B cell (primary cell): ENCODE measurements at places on chromosomes 6 and 20. TPM values are rescaled to one million over a fixed set of nuclear protein-coding genes. Genes with fewer than 3 reads are reported as not detected.
A peak's percentile ranks its signal among the peaks of the same experiment; 100 is the strongest.

The NOP56 gene
- 229 and 247 TPM in 2 replicates for total RNA-seq

The OTOR gene
- total RNA-seq: not detected in 2 replicates

The PRND gene
- not detected in 2 replicates for total RNA-seq

The METTL24 gene
- not detected in 2 replicates for total RNA-seq

The ZSCAN16 gene
- total RNA-seq: 15.4 and 15.8 TPM in 2 replicates

The CRYBG1 gene
- 47.0 and 47.2 TPM in 2 replicates for total RNA-seq

The ACTR5 gene
- total RNA-seq: 15.4 and 16.7 TPM in 2 replicates

The ETV7 gene
- total RNA-seq: 0.46 and 0.96 TPM in 2 replicates

The POU5F1 gene
- total RNA-seq: 0.76 and 0.83 TPM in 2 replicates

The NKX2-4 gene
- total RNA-seq: not detected in 2 replicates

- peak; percentile 42 for DNase-seq
Observed at GRCh38 chr6:129686941-129687627, 22.9 kb downstream of the ARHGAP18 start.

DNA sequence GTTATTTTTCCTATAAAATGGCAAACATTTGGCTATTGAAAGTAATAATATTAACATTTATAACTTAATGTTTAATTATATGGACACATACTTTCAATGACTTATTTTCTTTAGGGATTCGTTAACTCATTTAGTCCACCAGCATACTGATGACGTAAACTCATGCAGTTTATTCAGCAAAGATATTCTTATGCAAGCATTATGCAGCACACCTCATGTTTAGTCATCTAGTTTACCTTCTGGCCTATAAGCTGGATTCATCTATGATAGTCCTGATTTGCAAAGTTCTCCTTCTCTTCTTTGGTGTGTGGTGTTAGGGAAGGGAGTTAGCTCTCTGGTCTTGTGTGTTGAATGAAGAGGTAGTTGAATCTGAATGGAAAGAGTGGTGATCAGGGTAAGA, 60.0 kb downstream of the OR2J2 start:
- no peak for DNase-seq

DNA sequence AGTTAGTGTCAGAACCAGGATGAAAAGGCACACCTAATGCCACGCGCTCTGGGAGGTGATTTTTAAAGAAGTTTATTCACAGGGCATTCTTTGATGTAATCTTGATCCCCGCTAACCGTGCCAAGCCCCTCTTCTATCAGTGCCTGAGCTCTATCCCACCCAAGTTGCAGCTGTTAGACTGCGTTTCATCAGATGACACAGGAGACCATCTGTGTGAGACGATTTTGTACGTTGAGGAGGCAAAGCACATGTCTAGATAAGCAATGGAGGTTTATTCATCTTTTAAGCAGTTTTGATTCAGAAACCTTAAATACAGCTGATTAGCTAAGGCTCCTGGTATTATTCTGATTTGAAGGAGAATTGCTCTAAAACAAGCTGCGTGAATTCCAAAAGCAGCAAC, 18.6 kb downstream of the RNASET2 start:
- no peak for DNase-seq

DNA sequence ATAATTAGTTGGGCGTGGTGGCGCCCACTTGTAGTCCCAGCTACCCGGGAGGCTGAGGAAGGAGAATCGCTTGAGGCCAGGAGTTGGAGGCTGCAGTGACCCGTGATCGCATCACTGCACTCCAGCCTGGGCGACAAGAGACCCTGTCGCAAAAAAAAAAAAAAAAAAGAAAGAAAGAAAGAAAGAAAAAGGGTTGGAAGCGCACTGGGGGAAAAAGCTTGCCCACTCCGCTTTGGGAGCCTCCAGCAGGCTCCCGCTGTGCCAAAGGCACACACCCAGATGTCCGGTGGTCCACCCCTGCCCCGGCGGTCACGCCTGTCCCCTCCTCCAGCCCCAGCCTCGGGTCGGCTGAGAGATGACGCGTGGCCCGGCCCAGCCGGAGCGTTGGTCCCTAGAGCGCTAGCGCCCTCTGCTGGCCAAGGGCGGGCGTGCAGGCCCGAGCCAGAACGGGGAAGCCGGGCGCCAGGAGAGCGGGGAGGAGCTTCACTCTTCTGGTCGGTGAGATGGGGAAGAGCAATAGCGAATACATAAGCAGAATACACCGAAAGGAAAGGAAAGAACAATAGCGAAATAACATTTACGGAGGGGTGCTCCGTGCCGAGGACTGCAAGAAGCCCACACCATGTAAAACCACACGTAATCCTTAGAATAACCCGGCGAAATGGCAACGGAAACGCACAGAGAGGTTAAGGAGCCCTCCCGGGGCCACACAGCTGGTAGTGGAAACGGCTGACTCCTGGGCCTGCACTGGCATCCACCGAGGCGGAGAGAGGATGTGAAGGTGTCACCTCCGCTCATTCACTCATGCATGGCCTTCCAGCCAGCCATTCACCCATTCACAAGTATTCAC, 41.7 kb downstream of the UBE2V1 start:
- peak; percentile 91 for DNase-seq

DNA sequence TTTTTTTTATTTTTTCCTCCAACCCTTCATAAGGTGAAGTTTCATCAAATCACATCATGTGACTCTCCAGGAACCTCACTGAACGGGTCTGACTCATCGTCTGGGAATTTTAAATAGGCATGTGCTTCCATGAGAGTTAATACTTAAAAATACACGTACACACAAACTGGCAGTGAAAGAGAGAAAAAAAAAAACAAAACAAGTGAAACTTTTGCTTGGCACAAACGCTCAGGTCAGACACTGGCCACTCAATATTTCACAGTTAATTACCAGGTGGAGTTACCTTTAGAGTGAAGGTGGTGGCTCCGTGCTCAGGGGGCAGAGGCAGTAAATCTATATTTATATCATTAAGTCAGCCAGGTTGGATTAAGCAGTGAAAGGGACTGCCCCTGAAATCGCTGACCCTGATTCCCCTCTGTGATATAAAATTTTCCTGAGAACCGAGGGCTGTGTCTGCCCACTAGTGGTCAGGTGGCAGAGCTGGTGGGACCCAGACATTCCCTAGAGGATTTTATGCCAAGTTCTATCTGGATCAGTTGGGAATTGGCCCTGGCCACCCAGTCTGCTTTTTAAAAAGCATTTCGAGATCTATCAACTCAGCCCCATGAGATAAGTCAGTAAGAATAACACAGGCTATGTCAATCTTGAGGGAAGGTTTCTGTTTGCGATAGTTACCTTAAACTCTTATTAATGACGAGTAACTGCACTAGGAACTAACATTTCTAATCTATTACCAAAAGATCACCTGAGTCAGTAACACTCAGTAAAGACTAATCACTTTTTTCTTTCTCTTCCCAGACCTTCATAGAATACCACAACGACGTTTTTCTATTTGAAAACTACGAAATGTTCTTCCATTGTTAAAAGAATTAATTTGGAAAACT, 259.1 kb downstream of the HDGFL1 start:
- no peak for DNase-seq

DNA sequence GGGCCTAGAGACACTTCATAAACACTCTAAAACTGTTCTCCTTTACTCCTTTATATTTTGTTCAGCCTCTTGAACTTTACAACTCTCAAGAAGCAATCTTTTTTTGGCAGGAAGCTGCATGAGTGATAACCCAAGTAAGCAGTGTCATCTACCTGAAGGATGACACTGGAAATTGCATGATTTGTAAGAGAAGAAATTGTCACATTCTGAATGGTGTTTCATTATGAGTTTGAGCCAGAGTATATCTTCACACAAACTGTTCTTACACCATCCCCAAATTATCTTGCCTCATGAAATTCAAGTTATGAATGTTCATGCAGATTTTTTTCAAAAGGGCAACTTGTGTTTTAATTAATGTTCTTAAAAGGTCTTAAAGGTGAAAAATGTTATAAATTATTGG, 799.3 kb downstream of the TBC1D32 start:
- DNase-seq: no peak

DNA sequence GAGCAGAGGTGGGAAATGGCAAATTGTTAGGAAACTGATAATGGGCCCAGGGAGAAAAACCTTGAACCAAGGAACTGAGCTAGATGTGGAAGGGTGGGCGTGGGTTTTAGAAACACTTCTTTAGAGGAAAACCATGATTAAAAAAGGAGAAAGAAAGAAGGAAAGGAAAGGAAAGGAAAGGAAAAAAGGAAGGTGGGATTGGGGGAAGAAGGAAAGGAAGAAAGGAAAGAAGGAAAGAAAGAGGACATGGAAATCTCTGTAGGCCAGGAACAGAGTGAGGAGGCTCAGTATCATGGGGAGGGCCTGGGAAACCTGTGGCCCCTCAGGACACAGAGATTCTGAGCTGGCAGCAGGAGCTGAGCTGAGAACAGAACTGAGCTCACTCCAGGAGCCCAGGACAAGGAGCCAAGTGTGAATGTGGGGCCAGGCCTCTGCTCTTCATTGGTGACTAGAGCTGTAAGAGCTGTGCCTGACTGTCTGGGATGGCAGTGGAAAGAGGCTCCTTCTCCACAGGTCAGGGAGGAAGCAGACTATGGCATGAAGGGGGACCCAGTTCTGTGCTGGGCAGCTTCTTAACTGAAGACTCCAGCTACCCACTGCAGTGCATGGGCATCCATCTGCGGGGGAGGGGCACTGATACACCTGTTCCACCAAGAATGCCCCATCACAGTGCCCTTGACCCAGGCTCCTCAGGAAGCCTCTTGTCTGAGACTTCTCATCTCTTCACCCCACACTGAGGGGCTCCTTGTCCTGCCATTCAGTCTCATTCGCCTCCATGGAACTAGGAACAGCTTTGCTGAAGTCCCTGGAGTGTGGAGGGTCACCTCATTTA, 116.1 kb upstream of the BACH2 start:
- no peak for DNase-seq

DNA sequence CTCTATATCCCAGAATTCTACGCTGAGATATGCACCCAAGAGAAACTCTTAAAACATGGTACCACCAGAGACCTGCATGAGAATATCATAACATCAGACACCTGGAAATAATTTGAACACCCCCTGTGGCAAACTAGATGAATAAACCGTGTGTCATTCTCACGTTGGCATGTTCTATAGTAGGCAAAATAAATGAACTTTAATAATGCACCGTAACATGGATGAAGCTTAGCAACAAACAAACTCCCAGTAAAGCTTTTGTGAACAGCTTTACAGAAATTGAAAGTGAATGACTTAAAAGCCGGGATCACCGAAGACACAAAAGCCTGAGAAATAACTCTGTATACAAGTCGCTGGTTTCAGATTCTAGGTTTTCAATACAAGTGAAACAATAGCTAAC, 1166.8 kb upstream of the CITED2 start:
- no peak for DNase-seq

DNA sequence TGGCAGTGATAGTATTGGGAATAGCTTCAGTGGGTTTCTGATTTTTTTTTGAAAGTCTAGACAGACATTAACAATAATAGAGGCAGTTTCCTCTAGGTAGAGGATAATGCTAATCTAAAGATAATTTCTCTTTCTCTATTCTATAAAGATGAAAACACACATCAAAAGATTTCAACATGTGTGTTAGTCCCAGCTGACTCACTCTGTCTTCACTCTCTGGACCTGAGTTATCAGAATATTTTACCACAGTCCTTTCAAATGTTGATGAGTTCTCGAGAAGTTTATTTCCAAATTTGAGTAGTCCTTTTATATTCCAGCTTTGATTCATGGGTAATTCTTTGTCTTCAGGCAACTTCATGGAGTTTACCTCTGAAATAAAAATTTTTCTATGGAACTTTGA, 17.1 kb downstream of the RPRD1B start:
- no peak for DNase-seq

GRCh38 chr6:44715925-44716324, 328.4 kb downstream of the CDC5L start:
- DNase-seq: no peak

GRCh38 chr20:62138204-62138543, 5.0 kb downstream of the PSMA7 start:
- no peak for DNase-seq

- DNase-seq: no peak
Observed at GRCh38 chr20:19222520-19223040, 10.1 kb downstream of the SLC24A3 start.

GRCh38 chr6:33750244-33750991, 3.7 kb upstream of the IP6K3 start:
- no peak for DNase-seq

GRCh38 chr6:160357088-160357487, 8.9 kb downstream of the SLC22A3 start:
- no peak for DNase-seq

DNA sequence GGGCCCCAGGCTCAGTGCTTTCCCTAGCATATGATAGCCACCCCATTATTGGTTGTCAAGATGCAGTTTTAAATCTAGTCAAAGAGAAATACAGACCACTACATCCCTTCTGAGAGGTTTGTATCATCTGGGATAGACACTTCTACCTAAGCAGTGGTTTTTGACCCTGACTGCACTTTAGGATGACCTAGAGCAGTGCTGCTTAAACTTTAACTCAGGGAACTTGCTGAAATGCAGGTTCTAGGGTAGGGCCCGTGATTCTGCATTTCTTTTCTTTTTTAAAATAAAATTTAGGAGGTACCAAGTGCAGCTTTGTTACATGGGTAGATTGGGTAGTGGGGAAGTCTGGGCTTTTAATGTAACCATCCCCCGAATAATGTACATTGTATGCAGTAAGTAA, 18.7 kb downstream of the TM9SF4 start:
- DNase-seq: no peak

DNA sequence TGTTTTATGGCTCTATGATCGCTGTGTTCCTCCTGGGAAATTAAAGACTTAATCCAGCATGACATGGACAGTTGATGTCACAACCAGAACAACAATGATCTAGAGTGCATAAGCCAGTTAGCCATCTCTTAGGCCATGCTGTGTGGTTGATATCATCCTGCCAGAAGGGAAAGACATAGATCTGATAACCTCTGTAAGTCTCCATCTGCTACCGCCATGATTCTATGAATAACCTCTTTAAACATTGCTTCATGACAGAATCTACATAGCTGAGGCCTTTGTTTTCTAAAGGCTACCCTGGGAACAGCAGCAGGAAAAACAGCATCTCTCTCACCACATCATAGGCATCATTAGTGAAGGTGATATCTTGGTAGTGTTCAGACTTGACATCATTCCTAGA, 117.6 kb upstream of the PHACTR1 start:
- no peak for DNase-seq

GRCh38 chr6:81750200-81750599, 2.3 kb downstream of the TENT5A start:
- DNase-seq: no peak

DNA sequence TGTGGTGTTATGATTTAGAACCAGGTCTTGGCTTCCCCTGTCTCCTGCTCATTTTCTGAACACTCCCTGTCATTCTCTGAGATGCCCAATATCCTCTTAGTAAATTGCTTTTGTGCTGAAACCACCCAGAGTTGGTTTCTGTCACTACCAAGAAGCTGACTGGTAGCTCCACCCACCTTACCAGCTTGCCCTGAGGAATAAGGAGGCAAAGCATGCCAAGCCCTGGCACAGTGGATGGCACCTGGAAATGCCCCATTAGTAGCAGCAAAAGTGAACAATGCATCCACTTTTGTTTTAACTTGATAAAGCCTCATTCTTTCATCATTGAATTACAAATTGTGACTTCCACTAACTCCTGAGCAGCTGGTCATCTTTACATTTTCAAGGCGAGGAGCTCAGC, 157.7 kb downstream of the CDC5L start:
- no peak for DNase-seq

GRCh38 chr6:31474871-31475286, 23.1 kb upstream of the MICB start:
- DNase-seq: peak; percentile 47

- no peak for DNase-seq
Observed at GRCh38 chr6:106460481-106460880, 100.0 kb downstream of the CRYBG1 start.
